DMS 273 treated with DMSO at 0.1 percent for 48 hours (cell line): ENCODE measurements at places on chromosomes 4 and X.

DNA sequence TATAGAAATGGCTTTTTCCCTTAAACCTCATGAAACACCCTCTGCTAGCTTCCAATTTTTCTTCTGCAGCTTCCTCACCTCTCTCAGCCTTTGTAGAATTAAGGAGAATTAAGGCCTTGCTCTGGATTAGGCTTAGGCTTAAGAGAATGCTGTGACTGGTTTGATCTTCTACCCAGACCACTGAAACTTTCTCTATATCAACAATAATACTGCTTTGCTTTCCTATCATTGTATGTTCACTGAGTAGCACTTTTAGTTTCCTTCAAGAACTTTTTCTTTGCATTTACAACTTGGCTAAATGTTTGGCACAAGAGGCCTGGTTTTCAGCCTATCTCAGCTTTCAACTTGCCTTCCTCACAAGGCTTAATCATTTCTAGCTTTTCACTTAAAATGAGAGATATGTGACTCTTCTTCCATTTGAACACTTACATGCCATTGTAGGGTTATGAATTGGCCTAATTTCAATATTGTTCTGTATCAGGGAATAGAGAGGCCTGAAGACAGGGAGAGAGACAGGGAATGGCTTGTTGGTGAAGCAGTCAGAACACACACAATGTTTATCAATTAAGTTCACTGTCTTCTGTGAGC is 28.2 kb downstream of the TMEM154 start:
- DNase-seq, result no peak

GRCh38 chrX:17082831-17083230 is 136.4 kb downstream of the REPS2 start:
- DNase-seq, result no peak

DNA sequence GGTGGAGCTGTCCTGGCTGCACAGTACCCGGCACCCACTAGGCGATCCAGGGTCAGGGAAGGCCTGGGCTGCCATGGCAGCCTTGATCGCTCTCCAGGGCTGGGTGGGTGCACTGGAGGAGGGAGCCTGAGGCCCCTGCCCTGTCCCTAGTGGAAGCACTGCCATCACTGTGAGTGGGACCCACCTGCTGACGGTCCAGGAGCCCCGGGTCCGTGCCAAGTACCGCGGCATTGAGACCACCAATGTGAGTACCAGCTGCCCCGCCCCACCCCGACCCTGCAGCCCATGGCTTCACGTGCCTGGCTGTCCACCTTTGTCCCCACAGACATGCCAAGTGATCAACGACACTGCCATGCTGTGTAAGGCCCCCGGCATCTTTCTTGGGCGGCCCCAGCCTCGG is 8.8 kb downstream of the PLXNA3 start:
- no peak for DNase-seq

DNA sequence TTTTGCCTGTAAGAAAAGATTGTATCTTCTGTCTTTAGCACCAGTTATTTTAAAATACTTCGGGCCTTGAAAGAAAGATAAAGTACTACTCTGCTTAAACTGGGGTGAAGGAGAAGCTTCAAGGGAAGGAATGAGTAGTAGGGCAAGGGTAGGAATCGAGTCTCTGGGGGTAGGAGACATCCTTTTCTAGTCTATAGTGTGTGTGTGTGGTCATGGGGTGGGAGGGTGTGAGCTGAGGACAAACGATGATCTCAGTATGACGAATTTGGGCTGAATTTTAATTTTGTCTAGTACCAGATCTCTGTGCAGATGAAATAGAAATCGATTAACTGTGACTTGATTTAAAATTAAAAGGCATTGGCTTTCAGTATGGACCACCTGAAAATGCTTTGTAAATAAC is 3.3 kb upstream of the MYOZ2 start:
- no peak for DNase-seq

- DNase-seq, result no peak
Observed at GRCh38 chrX:29419774-29420553, 795.4 kb upstream of the MAGEB2 start.

- no peak for DNase-seq
Observed at GRCh38 chrX:121008920-121009319, 23.4 kb upstream of the CT47A1 start.

- DNase-seq, result no peak
Observed at GRCh38 chrX:100984818-100985217, 15.3 kb downstream of the ARL13A start.

- no peak for DNase-seq
Observed at GRCh38 chr4:83604321-83604720, 68.4 kb downstream of the GPAT3 start.

DNA sequence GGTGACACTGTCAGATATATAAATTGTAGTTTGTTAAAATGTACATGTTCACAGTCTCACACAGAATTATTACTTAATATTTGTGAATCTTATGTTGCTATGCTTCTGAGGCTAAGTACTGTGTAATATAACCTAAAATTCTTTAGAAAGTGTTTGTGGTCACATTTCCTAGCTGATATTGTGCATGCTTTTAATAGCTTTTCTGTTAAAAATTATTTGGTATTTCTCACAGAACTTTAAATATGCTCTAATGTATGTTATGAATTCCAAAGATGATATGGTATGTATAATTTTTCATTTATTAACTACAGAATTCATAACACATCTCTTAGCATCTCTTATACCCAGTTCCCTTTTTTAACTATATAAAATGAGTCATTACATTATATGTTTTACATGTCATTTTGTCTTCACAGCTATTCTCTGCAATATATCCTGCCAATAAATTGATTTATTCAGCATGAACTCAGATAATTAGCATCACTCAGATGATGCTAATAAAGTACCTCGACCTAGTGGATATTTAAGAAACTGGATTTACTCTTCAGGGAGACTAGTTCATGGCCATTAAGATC is 9.3 kb downstream of the PTPN13 start:
- DNase-seq, result no peak

DNA sequence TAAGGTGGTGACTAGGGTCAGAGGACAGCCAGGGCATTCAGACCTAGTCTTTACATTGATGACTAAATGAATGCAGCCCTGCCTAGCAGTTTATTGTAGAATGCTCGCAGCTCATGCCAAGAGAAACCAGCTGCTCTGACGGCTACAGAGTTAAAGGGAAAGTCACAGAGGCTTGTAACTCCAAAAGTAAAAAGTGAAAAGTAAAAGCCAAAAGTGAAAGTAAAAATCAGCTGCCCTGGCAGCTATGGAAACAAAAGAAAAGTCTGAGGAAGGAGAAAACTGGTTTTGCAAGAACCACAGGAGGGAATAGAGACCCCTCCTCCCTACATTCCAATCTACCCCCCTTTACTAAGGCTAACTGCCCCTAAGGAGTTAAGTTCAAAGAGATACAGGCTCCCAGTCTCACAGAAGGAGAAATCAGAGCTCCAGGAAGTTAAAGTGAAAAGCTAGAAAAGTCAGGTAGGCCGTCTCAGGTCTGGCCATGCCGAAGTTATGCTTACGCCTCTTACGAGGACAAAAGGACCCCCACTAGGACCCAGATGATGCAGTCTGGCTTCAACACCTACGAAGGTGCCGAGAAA is 6.0 kb downstream of the GAGE10 start:
- no peak for DNase-seq

- no peak for DNase-seq
Observed at GRCh38 chr4:3243136-3243780, 5.7 kb upstream of the MSANTD1 start.

DNA sequence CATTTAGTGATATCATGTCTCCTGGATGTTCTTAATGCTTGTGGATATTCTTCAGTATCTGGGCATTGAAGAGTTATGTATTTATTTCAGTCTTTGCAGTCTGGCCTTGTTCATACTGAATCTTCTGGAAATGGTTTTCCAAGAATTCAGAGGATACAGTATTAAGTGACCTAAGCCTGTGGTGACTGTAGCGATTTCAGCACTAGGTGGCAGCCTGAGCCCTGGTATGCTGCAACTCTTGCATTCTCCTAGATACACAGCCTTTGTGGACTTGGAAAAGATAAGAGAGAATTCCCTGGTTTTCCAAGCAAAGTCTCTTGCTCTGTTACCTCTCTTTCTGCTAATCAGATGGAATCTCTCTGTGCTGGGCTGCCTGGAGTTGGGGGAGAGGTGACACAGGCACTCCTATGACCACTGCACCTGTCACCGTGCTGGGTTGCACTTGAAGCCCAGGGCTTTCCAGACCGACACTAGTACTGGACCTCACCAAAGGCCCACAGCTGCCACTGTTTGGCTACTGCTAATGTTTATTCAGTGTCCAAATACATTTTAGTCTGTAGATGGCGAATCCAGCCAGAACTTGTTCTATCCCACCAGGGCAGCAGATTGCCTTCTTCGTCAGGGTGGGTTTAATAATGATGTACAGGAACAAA is 19.3 kb upstream of the SPIN2A start:
- DNase-seq, result no peak

DNA sequence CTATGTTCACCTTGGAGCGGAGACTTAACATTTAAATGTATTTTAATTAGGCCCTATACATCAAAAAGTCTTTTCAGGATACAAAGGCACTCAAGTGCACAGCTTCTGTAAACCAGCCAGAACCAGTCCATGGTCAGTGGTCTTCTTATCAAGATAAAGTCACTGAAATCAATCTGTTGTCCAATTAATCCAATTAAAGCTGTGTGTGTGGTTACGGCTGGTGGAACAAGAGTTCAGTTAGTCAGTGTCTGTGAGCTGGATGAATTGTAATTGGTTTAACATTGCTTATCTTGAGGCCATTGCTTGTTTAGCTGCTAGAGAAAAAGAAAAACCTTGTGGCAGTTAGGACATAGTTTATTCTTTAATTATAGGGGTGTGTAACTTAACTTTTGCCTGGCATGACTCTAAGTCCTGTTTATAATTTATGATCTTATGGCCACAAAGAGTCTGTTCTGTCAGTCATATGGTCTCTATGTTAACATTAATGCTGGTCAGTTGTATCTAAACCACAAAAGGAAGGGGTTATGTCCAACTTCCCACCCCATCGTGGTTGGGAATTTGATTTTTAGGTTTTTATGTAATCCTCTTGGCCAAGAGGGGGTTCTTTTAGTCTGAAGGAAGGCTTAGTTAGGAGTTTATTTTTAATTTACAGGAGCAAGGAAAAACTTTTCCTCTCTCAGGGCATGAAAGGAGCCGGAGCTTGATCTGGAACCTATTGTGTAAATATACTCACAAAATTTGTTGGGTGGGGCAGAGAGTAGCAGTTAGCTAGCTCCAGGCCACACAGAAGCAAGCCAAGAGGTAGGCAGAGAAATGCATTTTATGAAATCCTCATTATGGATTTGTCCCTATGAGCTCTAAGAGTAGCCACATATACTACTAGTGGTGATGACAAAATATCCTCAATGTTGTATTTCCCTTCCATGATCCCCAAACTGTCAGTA is 665.7 kb upstream of the ACTRT1 start:
- no peak for DNase-seq

DNA sequence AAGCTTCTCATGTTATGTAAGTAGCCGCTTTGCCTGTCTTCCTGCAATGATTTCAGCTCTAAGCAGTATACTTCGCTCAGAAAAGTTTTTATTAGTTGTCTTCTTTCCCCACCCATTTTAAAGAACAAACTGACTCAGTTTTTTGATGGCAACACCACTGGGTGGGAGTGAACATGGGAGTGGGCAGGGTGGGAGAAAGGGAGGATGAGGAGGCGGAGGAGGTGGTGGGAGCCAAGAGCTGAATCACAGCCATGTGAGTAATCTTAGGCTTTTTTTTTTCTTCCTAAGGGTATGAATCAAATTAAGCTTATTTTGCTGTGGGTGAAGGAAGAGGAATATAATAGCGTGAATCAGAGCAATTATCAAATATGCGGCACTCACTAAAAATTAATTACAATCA is 574.3 kb upstream of the DIPK2B start:
- no peak for DNase-seq

DNA sequence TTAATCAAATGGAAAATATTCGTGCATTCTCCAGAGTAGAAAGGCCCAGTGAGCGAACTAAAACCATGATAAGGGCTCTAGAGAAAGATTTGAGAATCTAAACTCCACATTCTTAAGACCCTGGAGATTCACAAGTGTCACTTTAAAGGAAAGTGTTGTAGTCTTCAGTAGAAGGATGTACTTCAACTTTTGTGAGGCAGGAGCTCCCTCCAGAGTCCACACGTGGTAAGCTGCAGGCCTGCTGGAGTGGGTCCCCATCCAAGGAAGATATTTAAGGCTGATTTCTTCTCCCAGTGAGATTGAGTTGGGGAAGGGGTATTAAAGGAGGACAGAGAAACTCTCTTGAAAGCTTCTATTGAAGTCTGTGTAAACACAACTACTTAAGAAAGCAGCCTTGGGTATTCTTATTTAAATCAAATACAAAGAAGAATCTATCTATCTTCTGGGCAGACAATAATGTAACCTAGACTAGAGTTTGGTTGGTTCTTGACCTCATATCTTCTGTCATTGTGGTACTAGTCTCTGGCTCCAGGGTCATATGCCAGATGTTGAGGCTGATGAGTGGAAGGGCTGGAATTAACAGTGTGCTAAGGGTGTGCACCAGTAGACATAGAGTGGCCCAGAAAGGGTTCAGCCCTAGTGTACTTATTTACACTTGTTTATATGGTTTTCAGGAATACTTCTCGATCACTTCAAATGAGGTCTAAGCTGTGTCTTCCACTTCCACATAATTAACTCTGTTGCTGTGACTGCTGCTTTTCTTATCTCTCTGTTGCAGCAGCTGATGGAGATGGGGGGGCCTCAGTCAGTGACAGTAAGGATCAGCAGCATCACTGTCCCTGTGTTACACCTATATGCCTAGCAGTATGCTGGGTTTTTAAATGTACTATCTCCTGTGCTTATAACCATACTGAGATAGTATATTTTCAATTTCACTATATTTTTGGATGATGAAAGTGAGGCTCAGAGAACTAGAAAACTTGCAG is 76.1 kb downstream of the HMGB2 start:
- no peak for DNase-seq

- DNase-seq, result no peak
Observed at GRCh38 chr4:93396272-93396671, 432.3 kb upstream of the ATOH1 start.

GRCh38 chrX:52424656-52425055 is 55.8 kb downstream of the XAGE2 start:
- no peak for DNase-seq

GRCh38 chrX:40868868-40869267 is 133.5 kb upstream of the MED14 start:
- no peak for DNase-seq

DNA sequence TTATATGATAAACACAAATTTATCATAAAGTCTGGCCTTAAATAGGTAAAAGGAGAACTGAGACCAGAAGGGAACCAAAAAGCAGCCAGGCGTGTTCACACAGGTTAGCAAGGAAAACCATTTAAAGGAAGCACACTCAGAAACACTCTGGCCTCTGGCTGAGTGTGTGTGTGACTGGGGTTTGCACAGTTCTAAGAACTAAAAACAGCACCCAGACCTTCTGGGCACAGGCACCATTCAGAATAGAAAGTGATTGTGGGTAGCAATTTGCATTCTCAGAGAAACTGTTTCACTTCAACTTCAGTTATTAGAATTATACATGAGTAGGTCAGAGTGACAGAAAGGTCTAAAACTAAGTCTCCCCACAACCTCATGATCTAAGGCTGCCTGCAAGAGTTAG is 10.0 kb downstream of the GPR82 start:
- no peak for DNase-seq

DNA sequence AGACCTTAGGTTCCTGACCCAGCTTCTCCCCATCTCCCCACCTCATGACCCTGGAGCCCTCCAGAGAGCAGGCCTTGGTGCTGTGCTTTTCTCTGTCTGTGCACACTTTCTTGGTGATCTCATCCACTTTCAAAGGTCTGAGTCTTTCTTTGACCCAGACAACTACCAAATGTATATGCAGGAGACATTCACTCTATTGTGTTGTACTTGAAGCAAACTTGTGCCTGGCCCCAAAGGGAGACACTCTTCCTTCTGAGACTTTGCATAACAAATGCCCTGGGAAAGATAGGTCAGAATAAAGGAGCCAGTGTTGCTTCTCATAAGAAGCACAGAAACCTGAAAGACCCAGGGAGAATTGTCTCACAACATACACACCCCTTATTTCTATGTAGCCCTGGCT is 54.3 kb upstream of the TLR2 start:
- DNase-seq, result no peak
